Stimulated activated CD8-positive, alpha-beta memory T cell treated with anti-CD3 and anti-CD28 coated beads, Interleukin-15, amount 100 ng/mL, for 24 hours (primary cell): ENCODE measurements at places on chromosomes 7 and 10.

GRCh38 chr7:95501261-95501832 is 15.6 kb downstream of the ASB4 start:
- DNase-seq, result no peak

DNA sequence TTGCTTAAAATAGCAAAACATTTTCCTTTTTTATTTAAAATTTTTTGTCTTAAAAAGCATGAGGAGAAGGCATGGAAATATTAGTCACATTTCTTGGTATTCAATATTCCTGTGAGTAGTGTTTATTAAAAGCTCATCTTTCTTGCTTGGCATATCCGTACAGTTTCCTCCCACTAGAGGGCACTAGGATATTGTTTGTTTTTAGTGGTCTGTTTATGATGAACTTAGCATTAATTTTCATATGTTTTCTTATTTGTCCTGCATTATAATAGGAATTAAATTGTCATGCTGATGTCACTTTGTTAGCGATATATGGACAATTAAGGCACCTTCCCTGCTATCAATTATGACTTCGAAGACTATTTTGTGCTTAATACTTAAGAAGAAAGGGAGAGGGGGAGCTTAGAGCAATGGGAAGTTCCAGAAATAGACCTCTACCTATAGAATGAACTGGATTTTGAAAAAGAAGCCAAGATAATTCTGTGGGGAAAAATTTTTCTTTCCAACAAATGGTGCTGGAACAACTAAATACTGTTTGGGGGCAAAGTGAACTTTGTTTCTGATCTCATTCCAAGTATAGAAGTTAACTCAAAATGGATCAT is 91.0 kb upstream of the STRIP2 start:
- DNase-seq, result no peak

DNA sequence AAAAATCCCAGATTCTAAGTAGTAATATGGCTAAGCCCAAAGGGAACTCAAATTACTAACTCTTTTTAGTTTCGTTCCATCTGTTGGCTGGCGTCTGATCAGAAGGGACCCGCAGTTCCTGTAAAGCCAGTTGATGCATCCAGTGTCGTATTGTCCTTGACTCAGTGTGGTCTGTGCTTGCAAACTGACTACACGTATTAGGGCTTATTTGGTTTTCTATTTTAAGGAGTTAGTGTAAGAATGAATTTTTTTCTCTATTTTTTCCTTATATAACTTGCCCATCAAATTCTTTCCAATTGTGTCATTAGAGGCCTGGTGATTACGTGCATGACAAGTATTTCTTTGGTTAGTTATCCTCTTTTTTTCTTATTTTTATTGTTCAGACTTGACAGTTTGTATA is 9.7 kb downstream of the ABCA13 start:
- DNase-seq, result no peak

DNA sequence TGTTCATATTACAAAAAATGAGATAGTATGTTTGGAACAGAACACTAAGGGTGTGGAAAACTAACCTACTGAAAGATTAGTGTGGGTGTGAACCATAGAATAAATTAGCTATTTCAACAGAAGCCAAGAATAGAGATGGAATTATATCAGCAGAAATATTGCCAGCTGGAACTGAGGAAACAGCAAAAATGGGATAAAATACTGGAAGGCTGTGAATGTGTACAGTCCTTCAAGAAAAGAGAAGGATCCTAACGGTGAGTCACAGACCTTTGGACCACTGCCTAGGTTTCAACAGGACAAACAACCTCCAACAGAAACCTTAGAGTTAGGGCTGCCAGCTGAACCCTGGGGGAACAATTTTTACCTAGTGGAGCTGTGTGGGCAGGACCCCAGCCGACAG is 395.0 kb downstream of the ZWINT start:
- no peak for DNase-seq

DNA sequence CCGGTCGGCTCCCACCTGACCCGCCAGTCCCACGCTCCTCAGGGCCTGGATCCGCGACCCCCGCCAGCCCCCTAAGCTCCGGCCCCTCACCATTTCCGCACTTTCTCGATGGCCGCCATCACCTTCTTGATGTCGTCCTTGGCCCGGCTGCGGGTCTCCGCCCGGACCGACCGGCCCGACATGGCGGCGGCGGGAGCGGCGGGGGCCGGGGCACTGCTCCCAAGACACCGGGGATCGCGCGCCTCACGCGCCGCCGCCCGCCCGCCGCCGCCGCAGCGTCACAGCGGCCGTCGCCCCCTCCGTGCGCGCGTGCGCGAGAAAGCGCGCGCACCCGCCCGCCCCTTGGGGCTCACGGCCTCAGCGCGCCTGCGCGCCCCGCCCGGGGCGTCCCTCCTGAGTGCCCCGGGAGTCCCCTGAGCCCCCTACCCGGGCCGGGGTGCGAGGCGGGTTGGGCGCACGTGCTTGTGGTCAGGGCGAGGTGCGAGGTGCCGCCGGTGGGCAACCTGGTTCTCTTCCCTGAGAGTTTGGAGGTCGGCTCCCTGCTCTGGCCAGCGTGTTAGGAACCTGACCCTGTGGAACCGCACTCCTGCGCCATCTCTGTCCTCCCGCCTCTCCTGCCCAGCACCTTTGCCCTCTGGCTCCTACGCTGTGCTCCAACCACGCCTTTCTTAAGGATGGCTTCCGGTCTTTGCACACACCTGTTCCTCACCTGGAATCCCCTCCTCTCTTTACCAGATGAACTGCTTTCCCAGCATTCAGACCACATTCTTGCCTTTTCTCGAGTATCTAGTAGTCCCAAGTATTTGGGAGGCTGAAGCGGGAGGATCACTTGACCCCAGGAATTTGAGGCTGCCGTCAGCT is at the start of gene BCL7B:
Gene BCL7B, minus strand, starts transcription at position 294 of the 861 bp plus-strand sequence. Its CDS starts 112 bp downstream, at position 182.
- DNase-seq, result peak; percentile 62

GRCh38 chr7:16935341-16935735 is 53.6 kb upstream of the AGR3 start:
- DNase-seq, result no peak

DNA sequence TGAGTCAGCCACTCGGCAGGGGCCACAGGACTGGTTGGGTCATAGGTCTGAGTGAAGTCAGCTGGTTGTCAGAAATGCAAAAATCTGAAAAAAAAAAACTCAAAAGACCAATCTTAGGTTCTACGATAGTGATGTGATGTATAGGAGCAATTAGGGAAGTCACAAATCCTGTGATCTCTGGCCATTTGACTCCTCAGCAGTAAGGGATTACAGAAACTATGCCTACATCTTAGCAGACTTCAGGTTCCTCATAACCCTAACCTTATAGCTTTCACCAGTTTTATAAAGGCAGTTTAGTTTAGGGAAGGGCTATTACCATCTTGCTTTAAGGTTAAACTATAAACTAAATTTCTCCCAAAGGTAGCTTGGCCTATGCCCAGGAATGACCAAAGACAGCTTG is 163.1 kb upstream of the HGF start:
- DNase-seq, result no peak

GRCh38 chr10:124657806-124658205 is 86.4 kb downstream of the FAM53B start:
- no peak for DNase-seq

DNA sequence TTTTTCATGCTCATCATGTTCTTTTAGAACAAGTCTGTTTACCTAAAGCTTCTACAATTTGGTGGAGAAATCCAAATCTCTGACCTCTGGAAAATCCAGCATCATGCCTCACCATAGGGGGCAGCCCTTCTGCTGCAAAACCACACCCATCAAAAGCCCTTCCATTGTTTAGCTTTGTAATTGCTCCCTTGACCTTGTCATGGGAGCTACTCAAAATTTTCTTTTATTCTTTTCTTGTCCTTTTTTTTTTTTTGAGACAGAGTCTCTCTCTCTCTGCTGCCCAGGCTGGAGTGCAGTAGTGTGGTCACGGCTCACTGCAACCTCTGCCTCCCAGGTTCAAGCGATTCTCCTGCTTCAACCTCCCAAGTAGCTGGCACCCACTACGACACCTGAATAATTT is 234.4 kb downstream of the NEBL start:
- no peak for DNase-seq

DNA sequence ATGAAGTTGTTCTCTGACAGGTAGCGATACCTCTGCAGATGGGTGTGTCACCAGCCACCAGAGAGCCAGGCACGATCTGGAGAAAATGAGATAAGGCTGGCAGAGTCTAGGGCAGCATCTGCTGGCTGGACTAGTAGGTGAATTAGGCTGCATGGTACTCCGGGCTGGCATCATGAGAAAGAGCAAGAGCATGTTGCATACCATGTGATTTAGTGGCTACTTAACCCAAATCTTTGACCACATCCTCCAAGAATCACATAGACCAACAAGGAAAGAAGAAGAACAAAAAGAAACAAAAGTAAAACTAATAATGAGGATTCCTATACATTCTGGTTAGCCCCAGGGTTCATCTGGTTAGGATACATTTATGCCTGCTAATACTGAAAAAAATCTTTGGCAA is 23.4 kb upstream of the FAM170B start:
- no peak for DNase-seq

- DNase-seq, result no peak
Measured at GRCh38 chr10:115059301-115059898, 33.8 kb upstream of the ATRNL1 start.

GRCh38 chr7:122694697-122695096 is 4.2 kb downstream of the RNF133 start:
- DNase-seq, result no peak

DNA sequence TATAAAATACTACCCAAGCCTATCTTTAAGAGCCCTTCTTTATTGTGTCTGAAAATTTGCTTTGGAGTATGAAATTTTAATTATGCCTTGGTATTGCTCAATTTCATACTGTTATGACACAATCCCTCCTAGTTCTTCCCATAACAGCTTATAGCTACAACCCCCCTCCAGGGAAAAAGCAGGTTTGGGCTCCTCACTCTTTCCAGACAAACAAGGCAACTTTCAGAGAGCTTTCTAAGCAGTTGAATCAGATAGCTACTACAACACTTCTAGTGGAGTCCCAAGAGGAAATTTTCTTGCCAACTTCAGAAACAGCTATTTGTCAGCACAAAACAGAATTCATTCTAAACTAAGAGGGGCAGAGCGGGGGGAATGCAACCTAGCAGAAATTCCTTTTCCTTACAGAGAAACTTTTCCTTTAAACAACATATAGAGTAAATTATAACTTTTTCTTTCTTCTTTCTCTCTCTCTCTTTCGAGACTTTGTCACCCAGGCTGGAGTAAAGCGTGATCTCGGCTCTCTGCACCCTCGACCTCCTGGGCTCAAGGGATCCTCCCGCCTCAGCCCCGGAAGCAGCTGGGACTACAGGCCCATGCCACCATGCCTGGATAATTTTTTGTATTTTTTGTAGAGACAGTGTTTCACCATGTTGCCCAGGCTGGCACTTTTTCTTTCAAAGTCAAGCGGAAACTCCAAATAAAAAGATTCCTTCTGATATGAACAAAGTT is 26.0 kb upstream of the JMJD1C start:
- no peak for DNase-seq

DNA sequence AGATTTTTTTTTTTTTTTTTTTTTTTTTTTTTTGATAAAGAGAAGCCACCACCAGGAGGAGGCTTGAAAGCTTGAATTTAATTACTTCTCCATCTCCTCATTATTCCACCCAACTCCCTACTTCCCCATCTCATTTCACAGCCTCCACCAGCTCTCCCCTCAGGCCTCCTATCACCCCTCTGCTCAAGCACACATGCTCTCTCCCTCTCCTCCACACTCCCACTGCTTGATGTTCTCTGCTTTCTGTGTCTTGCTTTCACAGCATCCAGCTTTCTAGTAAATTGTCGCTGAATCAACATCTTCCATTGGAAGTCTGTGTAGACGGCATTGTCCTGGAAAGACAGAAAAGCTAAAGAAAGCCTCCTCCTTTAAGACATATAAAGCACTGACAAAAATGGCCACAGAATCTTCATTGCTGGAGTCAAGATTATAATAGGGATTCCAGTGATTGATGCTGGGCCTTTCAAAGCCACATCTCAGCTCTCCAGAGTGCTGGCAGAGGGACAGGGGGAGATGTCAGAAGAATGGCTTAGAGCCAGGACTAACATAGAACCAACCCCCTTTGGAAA is 58.3 kb downstream of the DOCK4 start:
- DNase-seq, result no peak

- DNase-seq, result no peak
Measured at GRCh38 chr7:111388912-111389311, 173.4 kb downstream of the IMMP2L start.

DNA sequence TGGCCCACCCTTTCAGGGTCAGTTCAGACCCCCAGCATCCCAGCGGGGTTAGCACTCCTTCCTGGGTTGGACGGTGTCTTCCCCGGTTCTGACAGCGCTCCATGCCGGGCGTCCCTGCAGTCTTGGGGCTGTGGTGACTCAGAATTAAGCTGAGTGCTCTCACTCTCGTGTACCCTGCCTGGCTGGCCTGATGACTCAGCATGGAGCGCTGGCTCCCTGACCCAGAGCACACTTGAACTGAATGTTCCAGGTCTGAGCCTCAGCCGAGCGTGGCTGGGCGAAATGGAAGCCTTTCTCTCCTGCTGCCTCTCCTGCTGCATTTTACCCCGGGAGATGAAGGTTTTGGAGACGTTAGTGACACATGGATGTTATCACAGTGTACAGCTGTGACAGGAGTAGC is 7.1 kb downstream of the BAG3 start:
- DNase-seq, result no peak

- DNase-seq, result no peak
Measured at GRCh38 chr10:12597176-12597575, 247.8 kb downstream of the CAMK1D start.

DNA sequence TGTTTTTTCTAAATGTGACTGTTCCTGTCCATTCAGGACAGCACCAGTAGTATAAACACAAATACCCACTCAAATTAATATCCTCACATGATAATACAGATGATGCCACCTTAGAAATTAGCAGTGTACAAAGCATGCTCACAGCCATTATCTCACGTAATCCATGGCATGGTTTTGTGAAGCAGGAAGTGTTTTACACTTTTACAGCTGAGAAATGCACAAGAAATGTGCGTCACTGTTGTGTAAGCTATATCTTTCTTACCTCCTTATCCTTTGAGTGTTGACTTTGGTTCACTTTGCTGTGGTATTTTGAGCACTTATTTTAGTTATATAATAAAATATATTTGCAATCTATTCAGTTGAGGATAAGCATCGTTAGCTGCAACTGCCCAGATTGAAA is 31.6 kb downstream of the NKX2-3 start:
- DNase-seq, result no peak

DNA sequence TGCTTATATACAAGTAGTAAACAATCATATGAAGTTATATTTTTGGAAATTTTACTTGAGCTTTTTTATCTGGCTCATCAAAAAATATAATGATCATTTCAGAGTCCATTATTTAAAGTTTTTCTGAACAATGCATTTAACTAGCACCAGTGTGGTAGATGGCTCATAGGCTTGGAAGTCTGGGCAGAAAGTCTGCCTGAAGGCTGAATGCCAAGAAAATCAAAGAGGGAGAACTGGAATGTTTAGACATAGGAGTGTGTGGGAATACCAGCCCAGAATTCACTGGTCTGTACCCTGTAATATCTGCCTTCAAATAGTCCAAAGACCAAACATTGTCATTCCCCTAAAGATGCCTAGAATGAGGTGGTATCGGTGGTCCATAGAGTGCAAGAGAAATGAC is 40.3 kb upstream of the ANK3 start:
- no peak for DNase-seq
